Left colon (tissue), 2 donors: ENCODE measurements at places on chromosomes 3 and 15. TPM values are rescaled to one million over a fixed set of nuclear protein-coding genes. Genes with fewer than 3 reads are reported as not detected.

Gene TMEM202
- total RNA-seq = not detected

DNA sequence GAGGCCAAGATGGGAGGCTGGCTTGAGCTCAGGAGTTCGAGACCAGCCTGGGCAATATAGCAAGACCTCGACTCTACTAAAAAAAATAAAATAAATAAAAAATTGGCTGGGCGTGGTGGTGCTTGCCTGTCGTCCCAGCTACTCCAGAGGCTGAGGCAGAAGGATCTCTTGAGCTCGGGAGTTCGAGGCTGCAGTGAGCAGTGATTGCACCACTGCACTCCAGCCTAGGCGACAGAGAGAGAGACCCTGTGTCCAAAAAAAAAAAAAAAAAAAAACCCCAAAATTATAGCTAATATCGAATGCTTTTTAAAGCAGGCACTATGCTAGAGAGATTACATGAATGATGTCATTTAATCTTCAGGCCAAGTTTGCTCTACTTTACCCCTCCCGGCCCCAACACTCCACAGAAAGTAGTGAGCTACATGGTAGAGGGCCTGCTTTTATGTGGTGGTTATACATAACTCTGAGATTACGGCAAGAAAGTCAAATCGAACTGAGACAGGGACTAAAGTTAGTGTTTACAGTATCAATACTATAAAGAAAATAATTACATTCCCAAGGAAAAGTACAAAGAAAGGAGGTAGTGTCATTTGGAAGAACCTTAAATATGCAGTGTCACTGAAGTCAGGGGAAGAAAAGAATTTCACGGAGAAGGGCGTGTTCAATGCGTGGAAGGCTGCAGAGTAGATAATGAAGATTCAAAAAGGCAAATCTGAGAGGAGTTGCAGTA is 1.1 kb downstream of the ADPGK start:
- DNase-seq = no peak

DNA sequence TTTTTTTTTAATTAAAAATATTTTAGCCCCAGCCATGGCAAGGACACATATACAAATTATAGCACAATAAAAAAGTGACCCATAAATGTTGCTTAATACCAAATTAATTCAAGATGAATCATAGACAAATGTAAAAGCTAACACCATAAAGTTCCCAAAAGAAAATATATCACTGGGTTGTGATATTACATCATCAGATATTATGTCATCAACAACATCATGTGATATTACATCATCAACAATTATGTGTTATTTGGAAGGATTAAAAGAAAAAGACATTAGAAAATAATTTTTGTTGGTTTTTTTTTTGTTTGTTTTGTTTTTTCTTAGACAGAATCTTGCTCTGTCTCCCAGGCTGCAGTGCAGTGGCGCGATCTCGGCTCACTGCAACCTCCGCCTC is 34.5 kb upstream of the ABHD10 start:
- no peak for DNase-seq

Gene FBXL2
- total RNA-seq = 1.6 TPM

Gene ETFA
- 289 TPM for total RNA-seq

DNA sequence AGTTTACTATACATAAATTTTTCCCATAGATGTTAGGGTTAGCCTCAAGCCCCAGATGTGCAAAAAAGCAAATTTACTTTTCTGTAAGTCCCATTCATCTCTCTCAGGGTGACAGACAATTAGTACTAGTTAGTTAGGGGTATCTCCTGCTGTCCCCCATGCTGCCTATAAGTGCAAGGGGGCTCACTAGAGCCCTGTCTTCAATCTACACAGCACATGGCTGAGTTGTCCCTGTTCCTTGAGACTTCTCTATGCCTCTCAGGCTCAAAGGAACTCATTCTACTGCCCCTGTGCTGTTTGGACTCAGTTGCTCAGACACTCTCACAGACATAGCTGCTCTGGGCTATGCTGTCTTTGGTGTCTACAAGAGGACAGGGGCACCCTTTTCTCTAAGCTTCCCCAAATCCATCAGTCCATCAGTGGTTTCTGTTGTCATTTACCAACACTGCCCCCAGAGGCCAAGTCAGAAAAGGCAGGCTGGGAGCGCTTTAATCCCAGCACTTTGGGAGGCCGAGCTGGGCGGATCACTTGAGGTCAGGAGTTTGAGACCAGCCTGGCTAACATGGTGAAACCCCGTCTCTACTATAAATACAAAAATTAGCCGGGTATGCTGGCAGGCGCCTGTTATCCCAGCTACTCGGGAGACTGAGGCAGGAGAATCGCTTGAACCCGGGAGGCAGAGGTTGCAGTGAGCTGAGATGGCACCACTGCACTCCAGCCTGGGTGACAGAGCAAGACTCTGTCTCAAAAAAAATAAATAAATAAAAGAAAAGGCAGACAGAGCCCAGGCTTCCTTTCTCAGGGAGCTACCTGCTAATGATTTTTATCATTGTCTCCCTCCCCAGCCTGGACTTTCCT is 31.4 kb upstream of the PRTG start:
- peak; percentile 39 for DNase-seq

Gene MITF
- 9.3 TPM for total RNA-seq

DNA sequence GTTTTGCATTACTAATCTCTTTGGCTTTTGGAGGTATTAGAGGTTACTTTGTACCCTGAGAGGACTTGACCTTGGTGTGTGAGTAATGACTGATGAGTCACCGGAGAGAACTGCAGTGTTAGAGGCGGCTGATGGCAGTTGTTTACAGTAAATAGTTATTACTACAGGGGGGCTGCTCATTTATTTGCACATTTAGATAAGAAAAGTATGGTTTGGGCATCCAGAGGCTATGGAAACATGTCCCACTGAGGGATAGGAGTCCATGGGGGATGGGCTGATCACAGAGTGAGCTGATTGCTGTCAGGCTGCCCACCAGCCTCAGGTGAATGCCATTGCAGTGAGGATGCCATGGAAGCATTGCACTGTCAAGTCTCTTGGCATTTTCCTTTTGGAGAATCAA is 17.3 kb upstream of the STAC start:
- DNase-seq = no peak

DNA sequence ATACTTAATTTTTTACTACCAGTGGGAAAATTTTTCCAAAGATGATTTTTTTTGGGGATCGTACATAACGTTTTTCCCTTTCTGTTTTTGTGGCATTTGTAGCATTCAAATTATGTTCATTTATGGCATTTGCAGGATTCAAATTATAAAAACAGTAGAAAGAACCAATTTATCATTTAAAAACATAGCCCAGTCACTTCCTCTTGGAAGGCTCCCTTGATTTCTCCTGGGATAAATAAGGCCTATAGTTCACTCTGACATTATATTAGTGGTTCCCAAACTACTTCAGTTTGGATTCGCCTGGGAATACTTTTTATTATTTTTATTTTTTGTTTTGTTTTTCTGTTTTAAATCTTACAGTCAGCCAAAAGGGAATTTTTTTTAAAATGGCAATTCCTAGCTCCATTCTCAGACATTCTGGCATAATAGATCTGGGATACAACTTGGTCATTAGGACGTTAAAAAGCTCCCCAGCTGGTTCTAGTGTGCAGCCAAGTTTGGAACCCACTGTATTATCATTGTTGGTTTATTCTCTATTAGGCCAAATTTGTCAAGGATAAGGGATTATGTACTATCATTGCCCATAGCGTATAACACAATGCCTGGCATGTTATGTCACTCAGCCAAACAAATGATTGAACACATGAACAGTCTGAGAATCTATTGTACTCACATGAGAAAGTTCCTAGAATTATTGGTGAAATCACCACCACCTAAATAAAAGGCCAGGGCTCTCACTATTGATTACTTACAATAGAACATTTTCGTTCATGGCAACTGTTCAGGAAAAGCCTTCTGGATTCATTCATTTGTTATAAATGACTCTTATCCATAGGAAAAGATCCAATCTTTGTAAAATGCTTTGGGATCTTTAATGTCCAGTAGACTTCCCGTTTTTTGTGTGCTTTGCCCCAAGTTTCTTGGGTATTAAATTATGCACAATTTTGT is 28.9 kb downstream of the RARB start:
- no peak for DNase-seq

- no peak for DNase-seq
These were observed 63.7 kb downstream of the ATP8B4 start for GRCh38 chr15:50055332-50055731.

Gene MORC1
- not detected for total RNA-seq

GRCh38 chr15:77208241-77208640 is 137.3 kb upstream of the TSPAN3 start:
- DNase-seq = no peak

DNA sequence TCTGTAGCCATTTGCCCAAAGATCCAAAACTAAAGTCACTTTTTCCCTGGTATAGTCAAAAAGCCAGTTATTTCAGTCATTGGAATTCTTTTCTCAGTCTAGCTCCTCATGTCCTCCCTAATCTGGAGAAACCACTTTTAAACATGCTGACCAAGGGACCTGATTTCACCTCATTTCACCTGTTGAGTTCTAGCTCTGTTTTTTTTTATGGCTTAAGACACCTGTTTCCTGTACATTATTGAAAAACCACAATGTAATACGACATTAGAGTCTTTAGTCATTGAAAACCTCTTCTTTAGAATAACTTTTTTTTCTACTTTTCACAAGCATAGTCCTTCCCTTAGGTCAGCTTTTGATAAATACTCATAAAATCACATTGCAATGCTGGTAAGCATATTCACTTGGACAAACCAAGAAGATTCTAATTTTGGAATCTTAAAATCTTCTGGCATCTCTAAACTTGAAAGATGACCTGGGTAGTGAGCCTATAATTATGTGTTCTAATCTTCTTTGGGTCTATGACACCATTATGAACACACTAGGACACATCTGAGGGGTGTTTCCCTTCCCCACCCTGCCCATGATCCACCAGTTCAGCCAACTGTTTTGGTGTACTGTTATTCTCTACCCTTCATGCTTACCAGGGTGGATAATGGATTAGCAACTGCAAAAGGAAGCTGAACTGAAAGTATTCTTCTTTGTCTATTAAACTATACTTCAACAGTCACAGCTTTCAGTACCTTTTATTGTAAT is 103.5 kb upstream of the FXR1 start:
- DNase-seq = no peak

DNA sequence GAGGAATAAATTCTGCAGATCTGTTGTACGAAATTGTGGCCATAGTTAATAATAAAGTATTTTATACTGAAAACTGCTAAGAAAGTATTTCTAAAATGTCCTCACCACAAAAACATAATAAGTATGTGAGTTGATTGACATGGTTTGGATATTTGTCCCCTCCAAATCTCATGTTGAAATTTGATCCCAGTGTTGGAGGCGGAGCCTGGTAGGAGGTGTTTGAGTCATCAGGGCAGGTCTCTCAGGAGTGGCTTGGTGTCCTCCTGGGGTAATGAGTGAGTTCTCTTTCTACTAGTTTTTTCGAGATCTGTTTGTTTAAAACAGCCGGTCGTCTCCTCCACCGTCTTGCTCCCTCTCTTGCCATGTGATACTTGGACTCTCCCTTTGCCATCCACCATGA is 424.1 kb upstream of the KCNMB2 start:
- no peak for DNase-seq

Gene FURIN
- 101 TPM for total RNA-seq

GRCh38 chr15:73683257-73683776 is 866 bp upstream of the CD276 start:
- DNase-seq = no peak

- DNase-seq = no peak
These were observed 61.8 kb upstream of the P3H2 start for GRCh38 chr3:190182418-190183043.

GRCh38 chr3:128452120-128452519 is 14.6 kb downstream of the DNAJB8 start:
- DNase-seq = no peak

DNA sequence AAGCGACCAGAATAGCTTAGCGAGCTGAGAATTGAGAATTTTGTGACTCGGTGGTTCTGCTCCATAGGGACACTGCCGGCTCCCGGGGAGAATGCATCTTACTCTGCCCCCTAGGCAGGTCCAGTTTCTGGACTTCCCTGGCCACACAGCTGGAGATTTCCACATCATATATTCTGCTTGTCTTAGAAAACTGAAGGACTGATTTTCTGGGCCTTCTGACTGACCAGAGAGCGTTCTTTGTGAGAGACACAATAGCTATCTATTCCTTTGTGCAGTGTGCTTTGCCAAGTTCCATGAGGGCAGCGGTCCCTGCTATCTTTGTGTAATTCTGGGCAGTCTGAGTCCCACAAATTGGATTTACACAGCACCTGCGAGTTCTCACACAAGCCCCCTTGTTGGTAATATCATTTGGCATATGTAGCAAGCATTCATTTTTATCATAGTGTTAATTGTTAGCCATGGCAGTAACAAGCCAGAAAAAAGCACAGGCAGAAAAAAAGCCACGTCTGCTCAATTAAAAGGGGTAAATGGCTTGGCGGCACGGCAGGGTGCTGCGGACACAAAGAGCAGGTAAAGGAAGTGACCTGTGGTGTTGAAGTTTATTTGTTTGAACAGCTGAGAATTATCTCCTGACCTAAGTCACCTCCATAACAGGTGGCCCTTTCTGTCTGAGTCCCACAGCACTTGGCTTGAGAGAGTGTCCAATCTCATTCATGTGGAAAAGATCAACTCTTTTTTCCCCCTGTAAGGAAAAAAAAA is 688.7 kb downstream of the TUSC7 start:
- no peak for DNase-seq

Gene CPA3
- 11.0 TPM for total RNA-seq

GRCh38 chr3:15065550-15066007 is 464 bp upstream of the MRPS25 start:
- peak; percentile 12 for DNase-seq

- no peak for DNase-seq
These were observed 414.2 kb downstream of the PDCD6IP start for GRCh38 chr3:34212656-34213055.

- DNase-seq = no peak
These were observed 90.7 kb downstream of the NR2F2 start for GRCh38 chr15:96421178-96421601.

DNA sequence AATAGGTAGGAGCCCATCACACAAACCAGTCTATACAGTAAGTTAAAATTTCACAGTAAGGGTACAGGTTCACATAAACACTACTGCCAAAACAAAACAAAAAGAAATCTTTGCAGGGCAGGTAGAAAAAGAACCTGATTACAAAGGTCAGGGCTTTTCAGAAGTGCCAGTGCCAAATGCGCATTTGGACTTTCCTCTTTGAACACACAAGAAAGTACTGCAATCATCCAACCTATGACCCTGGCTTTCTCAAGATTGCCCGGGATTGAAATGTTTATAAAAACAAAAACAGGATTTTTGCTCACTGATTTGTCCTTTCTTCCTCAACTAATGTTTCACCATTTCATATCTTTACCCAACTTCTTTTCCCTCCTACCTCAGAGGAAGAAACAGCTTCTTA is 47.4 kb downstream of the CBLB start:
- no peak for DNase-seq

DNA sequence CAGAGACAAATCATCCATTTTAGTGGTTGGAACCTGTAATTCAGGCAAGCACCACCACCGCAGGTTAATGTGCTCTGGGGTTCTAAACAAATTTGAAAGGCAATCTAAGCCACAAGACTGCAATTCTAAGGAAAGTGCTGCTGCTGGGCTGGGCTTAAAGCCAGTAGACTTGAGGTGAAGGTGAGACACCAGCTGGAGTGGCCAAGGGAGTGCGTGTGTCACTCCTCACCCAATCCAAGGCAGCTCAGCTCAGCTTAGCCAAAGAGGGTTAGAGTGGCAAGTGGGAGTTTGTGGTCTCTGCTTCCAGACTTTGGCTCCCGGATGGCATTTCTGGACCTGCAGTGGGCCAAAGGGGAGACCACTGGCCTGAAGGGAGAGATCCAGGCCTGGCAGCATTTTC is 1655.6 kb downstream of the SI start:
- no peak for DNase-seq
